ENCODE measurements at places on chromosomes 3 and 15. TPM values are rescaled to one million over a fixed set of nuclear protein-coding genes. Genes with fewer than 3 reads are reported as not detected.

CPNE9 gene
- 0.27 TPM for polyA plus RNA-seq

RPP14 gene
- polyA plus RNA-seq, result 11.5 TPM

ACP3 gene
- polyA plus RNA-seq, result 2.5 TPM

MIX23 gene
- 33.8 TPM for polyA plus RNA-seq

RBPMS2 gene
- polyA plus RNA-seq, result 4.2 TPM

GRCh38 chr15:67745073-67746006 is 80.0 kb upstream of the SKOR1 start:
- peaks cover 4% of the 10 kb centered on the region for H3K4me1 ChIP-seq
- no peak for DNase-seq
- H3K4me3 ChIP-seq, result no peak overlapping the region
- peak overlapping the region; percentile 21 for H3K27ac ChIP-seq

DNA sequence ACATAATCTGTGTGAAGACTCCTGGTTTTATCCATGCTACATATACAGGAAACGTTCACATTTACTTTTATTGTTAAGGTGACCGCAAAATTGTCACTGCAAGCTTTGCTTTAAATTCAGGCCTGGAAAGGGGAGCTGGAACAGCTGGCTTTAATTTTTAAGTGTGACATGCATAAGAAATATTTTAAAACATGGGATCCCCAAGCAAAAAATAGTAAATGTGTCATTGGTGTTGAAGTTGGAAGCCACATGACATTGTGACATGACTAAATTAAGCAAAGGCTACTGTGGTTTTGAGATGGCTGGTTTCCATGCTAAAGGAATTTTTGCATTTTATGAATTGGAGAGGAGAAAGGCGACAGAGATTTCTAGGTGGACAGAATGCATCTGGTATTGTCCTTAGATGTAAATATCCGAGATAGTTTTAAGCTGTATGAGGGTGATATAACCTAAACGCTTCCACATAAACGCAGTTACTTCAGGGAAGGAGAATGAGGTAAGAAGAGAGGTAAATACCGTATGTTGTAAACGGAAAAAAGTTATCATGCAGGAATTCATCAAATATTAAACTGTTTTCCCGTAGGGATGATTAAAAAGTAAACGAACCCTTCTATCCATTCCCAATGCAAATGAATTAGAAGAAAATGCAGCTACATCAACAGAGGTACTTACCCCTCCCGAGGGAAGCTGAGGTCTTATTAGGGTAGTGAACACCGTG is 927 bp upstream of the FYTTD1 start:
- H3K27me3 ChIP-seq, result no peaks in the 10 kb centered on the region
- no peaks in the 10 kb centered on the region for H3K36me3 ChIP-seq
- no peak for DNase-seq
- peak overlapping the region; percentile 70 for H3K4me3 ChIP-seq

GRCh38 chr3:38740537-38740936 is 75.5 kb downstream of the SCN10A start:
- no peak overlapping the region for H3K4me3 ChIP-seq
- H3K4me1 ChIP-seq, result no peaks in the 10 kb centered on the region
- DNase-seq, result no peak
- H3K27ac ChIP-seq, result no peak overlapping the region
- no peaks in the 10 kb centered on the region for H3K27me3 ChIP-seq
